ENCODE measurements at places on chromosomes 2 and 18. TPM values are rescaled to one million over a fixed set of nuclear protein-coding genes. Genes with fewer than 3 reads are reported as not detected.

GRCh38 chr2:96970910-96971309, 15.5 kb downstream of the FAM178B start:
- DNase-seq, result no peak

The LPIN2 gene
- 77.5 TPM for total RNA-seq

The MEP1B gene
- total RNA-seq, result not detected

- DNase-seq, result no peak
Observed at GRCh38 chr2:39851651-39852110, 72.6 kb upstream of the THUMPD2 start.

DNA sequence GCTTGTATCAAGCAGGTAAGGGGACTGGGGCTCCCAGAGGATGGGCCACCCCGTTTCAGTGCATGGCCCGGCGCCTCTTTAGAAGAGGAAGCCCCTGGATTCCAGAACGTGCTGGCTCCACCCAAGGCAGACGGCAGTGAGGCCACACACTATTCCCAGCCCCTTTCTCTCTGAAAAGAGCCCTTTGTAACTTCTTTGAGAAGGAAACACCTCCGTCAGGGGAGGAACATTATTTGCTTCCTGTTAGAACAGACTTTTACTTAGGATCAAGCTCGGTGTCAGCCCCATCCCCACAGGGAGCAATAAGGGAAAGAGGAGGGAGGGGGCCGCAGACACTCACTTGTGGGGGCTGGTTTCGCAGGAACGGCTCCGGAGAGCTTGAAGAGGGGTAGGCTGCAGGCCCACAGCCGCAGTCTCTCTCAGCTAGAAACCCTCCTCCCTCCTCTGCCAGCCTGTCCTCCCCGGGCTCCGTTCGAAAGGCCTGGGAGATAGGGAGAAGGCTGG, 49.6 kb upstream of the RMDN2 start:
- no peak for DNase-seq

DNA sequence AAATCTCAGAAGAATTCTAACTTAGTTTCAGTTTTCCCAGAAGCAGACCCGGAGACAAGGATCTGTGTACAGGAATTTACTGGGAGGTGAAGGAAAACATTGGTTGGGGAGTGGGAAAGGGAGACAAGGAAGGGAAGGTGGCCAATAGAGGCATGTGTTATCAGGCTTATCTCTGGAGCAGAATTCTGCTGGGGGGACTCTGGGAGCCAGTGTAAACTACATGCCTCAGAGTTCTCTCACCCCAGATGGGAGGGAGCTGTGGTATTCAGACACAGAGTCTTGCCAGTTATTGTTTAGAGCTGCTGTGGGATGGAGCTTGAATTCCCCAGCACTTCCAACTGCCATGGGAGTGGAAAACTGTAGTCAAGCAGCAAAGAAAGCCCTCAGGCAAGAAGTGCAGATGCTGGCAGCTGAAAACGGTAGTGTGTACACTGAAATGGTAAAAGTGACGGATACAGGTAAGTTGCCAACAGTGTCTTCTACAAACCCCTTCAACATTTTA, 19.0 kb downstream of the DNPEP start:
- DNase-seq, result no peak

DNA sequence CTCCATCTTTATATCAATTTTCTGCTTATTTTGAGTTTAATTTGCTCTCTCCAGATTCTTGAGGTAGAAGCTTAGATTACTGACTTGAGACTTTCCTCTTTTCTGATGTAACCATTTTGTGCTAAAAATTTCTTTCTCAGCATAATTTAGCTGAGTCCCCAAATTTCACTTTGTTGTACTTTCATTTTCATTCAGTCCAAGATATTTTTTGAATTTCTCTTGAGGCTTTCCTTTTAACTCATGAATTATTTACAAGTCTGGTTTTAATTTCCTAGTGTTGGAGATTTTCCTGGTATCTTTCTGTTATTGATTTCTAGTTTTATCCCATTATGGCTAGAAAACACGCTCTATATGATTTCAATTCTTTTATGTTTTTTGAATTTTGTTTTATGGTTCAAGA, 144.7 kb upstream of the PGAP1 start:
- no peak for DNase-seq

All from activated CD8-positive, alpha-beta T cell treated with anti-CD3 and anti-CD28 coated beads, Interleukin-2, amount 10 ng/mL, durations not matched to agents 7 days and 5 days (primary cell).